ENCODE measurements at places on chromosomes 1 and 21. TPM values are rescaled to one million over a fixed set of nuclear protein-coding genes. Genes with fewer than 3 reads are reported as not detected.
A peak's percentile ranks its signal among the peaks of the same experiment; 100 is the strongest.

GRCh38 chr21:41703857-41704501 lies 62.9 kb downstream of the RIPK4 start:
- DNase-seq = no peak

GRCh38 chr1:216825557-216825956 lies 102.3 kb upstream of the ESRRG start:
- DNase-seq = no peak

DNA sequence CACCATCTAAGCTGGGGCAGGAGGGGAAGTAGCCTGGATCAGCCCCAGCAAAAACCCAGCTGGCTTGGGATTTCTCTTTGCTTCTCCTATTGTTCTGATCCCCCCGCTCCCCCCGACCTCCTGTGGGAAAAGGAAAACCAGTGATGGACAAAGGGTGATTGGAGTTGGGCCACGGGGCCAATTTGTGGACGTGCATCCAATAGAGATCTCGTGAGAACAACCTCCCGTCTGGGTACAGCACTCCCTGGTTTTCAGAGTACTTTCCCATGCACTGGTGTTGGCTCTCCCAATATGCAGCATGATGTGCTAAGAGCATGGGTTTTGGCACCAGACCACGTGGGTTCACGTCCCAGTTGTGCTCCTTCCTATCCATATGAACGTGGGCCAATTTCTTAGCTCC lies 9.0 kb downstream of the BLACAT1 start:
- no peak for DNase-seq

The CD52 gene
- 5.5 TPM for total RNA-seq

GRCh38 chr1:241591317-241591716 lies 48.9 kb downstream of the CHML start:
- no peak for DNase-seq

The TAGLN2 gene
- 276 TPM for total RNA-seq

The SERTAD4 gene
- 5.2 TPM for total RNA-seq

The TMEM82 gene
- not detected for total RNA-seq

GRCh38 chr1:177210071-177210470 lies 39.3 kb downstream of the BRINP2 start:
- no peak for DNase-seq

DNA sequence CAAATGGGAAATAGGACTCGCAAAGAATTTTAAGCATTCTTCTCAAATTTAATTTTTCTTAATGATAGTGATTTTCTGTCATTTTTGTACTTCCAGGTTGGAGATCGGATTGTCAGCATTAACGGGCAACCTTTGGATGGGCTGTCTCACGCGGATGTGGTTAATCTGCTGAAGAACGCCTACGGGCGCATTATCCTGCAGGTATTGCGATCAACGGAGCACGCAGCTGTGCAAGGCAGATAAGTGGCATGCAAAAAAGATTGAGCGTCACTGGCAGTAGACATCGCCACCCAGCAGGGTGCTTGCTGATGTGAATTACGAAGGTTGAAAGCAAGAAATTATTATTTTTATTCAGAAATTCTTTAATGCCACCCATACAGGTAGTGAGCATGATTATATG lies 65.9 kb upstream of the L1TD1 start:
- DNase-seq = no peak

DNA sequence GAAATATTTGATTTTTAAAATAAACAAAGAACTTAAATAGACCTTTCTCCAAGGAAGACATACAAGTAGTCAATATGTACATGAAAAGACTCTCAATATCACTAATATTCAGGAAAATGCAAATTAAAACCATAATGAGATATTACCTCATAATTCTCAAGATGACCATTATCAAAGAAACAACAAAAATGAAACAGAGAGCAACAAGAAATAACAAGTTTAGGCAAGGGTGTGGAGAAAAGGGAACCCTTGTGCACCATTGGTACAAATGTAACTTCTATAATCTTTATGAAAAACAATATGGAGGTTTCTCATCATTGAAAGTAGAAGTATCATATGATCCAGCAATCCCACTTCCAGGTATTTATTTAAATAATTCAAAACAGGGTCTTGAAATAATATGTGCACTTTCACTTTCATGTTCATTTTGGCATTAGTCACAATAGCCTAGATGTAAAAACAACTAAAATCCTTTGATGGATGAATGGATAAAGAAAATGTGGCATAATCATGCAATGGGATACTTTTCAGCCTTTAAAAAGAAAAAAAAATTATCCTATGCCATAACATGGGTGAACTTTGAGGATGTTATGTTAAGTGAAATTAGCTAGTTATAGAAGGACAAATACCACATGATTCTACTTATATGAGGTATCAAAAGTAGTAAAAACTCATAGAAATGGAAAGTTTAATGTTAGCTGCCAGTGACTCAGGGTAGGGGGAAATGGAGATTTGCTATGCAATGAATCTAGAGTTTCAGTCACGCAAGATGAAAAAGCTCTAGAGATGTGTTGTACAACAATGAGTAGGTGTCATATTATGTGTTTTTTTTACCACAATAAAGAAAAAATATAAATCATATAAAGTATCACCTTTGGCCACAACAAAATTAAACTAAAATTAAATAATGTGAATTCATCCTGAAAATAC lies 114.5 kb upstream of the LYPLAL1 start:
- DNase-seq = no peak

DNA sequence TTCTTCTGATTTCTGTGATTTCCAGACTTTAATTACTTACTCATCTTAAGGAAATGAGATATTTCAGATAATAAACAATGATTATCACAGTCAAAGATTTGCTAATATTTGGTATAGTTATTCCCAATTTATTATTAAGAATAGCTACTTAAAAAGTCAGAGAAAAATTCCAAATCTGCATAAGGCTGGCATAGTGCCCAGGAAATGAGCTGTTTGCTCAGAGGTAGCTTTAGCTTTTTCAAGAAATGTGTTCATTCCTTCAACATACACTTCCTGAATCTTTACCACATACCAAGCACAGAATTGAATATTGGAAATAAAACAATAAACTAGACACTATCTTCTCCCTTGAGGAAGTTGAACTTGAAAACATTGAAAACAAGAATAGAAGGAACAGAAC lies 44.3 kb upstream of the KCNK1 start:
- DNase-seq = no peak

GRCh38 chr1:160756849-160757201 lies 17.8 kb downstream of the SLAMF7 start:
- DNase-seq = no peak

DNA sequence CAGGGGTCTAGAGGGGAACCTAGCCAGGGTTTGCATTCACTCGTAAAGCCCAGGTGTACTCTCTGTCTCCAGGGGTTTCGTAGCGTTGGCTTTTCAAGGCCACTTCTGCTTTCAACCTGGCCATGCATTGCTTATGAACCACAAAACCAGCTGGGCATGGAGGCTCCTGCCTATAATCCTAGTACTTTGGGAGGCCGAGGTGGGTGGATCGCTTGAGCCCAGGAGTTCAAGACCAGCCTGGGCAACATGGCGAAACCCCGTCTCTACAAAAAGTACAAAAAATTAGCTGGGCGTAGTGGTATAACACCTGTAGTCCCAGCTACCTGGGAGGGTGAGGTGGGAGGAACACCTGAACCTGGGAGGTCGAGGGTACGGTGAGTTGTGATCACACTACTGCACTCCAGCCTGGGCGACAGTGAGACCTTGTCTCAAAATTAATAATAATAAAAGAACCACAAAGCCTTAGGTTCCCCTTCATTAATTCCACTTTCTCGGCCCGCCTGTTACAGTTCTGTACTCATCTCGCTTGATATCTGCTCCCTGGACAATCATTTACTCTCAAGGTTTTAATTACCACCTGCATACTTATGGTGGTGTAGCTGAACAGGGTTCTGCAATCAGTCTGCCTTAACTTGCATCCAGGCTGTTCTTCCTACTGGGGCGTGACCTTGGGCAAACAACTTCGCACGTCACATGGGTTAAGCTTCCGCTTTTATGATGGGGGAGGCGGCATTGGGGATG lies 6.1 kb downstream of the SLC16A4 start:
- DNase-seq = no peak

- DNase-seq = peak; percentile 65
These were observed 59.0 kb upstream of the PGD start for GRCh38 chr1:10339815-10340214.

The RGS8 gene
- 0.05 TPM for total RNA-seq

- DNase-seq = no peak
These were observed 5.5 kb upstream of the ELOVL1 start for GRCh38 chr1:43373066-43373940.

DNA sequence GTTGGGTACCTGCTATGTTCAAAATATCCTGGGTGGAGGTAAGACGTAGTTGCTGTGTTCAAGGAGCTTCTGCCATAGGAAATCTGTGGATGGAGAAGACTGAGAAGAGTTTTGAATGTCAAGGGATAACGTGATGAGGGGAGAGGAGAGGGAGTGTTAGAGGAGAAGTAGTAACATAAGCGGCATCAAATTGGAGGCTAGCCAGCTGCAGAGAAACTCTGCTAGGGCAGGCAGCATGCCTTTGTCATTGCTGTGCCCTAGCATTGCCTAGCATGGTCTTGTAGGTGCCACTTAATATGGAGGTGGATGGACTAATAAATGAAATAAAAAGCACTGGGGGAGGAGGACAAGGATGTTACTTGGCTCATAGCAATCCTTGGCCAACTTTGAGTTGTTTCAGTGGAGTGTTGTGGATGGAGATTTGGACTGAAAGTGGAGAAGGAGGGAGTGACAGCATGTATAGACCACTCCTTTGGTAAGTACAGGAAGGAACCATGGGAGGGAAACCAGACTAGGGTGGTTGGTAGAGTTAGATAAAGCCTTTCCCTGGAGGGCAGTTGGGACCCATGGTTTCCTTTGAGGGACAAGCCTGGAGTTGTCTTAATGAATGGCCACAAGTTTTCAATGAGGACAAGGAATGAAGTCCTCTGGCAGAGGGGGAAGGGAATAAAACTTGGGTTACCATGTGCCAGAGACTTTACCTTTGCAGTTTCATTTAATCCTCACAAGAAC lies 6.3 kb downstream of the VANGL1 start:
- DNase-seq = no peak

The FMO4 gene
- total RNA-seq = 3.8 TPM

The KCNE2 gene
- not detected for total RNA-seq

DNA sequence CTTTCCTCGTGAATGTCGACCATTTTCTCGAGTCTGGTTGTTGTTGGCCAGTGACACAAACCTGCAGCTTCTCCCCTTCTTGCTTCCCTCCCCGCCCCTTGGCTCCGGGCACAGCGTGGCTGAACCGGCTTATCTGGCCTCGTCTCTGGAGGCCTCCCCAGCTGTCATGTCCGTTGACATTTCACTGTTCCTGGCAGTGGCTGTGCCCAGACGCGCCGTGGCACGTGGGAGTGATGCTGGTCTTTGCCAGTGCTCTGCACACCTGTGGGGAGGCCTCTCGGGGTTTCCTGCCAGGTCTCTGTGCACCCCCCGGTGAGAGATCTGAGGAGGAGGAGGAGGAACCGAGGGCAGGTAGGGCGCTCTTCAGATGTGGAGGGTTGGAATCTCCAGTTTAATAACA lies 23.7 kb downstream of the SKI start:
- peak; percentile 78 for DNase-seq

The FCRLB gene
- 0.77 TPM for total RNA-seq

GRCh38 chr1:95127380-95127779 lies 10.2 kb downstream of the TLCD4 start:
- DNase-seq = no peak

The CACNA1S gene
- total RNA-seq = not detected

- peak; percentile 62 for DNase-seq
These were observed 449 bp upstream of the RCAN3 start for GRCh38 chr1:24502065-24502708.

- no peak for DNase-seq
These were observed 493.8 kb upstream of the CHRM3 start for GRCh38 chr1:238892612-238893011.

DNA sequence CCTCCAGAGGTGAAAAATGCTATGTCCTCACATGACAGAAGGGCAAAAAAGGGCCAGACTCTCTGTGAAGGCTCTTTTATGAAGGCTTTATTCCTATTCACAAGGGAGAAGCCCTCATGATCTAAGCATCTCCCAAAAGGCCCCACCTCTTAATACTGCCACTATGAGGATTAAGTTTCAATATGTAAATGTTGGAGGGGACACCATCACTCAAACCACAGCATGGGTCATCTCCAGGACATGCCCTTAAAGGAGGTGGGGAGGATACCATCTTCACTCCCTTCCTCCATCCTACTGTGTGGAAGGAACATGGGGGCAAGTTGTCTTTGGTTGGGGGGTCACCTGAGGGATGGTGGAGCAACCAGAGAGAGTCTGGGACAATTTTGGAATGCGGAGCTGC lies 170.1 kb downstream of the TRIM33 start:
- DNase-seq = no peak

The CD101 gene
- total RNA-seq = 3.1 TPM

- DNase-seq = no peak
These were observed 60.5 kb downstream of the NUP210L start for GRCh38 chr1:154094411-154094810.

- no peak for DNase-seq
These were observed 14.5 kb downstream of the VANGL2 start for GRCh38 chr1:160414881-160415280.

- no peak for DNase-seq
These were observed 21.1 kb downstream of the COQ8A start for GRCh38 chr1:226960944-226961765.

- no peak for DNase-seq
These were observed 45.0 kb downstream of the UBASH3A start for GRCh38 chr21:42448686-42449085.

- DNase-seq = no peak
These were observed 86.9 kb downstream of the NAV1 start for GRCh38 chr1:201625851-201626251.

DNA sequence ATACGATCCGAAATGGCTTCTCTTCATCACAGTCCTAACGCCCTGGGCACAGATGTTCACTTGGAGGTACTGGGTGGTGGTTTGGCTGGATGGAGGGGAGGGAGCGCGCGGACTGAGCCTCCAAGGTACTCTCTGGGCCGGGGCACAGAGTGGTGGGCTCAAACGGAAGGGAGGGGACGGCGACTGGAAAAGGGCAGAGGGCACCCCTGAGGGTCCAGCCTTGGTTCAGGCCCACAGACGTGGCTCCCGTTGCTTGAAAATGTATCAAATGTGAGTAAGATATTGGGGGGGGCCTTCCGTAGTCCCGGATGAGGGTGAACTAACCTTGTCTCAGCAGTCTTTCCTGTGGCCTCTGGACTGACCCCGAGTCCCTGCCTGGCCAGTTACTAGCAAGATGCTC lies 463 bp downstream of the IL12RB2 start:
- no peak for DNase-seq

The TAS1R1 gene
- not detected for total RNA-seq

- no peak for DNase-seq
These were observed 278.7 kb downstream of the HHAT start for GRCh38 chr1:210607361-210607760.

GRCh38 chr1:30759718-30760281 lies 2.2 kb upstream of the LAPTM5 start:
- no peak for DNase-seq
